Thoracic aorta (tissue), 2 donors: ENCODE measurements at places on chromosomes 6 and 20. TPM values are rescaled to one million over a fixed set of nuclear protein-coding genes. Genes with fewer than 3 reads are reported as not detected.

GRCh38 chr6:2126351-2126750, 119.1 kb downstream of the GMDS start:
- peaks cover 13% of the 10 kb centered on the region for H3K4me1 ChIP-seq
- no peaks in the 10 kb centered on the region for H3K27me3 ChIP-seq
- DNase-seq: no peak
- H3K27ac ChIP-seq: peak overlapping the region; percentile 80
- H3K36me3 ChIP-seq: no peaks in the 10 kb centered on the region
- no peak overlapping the region for H3K4me3 ChIP-seq

DNA sequence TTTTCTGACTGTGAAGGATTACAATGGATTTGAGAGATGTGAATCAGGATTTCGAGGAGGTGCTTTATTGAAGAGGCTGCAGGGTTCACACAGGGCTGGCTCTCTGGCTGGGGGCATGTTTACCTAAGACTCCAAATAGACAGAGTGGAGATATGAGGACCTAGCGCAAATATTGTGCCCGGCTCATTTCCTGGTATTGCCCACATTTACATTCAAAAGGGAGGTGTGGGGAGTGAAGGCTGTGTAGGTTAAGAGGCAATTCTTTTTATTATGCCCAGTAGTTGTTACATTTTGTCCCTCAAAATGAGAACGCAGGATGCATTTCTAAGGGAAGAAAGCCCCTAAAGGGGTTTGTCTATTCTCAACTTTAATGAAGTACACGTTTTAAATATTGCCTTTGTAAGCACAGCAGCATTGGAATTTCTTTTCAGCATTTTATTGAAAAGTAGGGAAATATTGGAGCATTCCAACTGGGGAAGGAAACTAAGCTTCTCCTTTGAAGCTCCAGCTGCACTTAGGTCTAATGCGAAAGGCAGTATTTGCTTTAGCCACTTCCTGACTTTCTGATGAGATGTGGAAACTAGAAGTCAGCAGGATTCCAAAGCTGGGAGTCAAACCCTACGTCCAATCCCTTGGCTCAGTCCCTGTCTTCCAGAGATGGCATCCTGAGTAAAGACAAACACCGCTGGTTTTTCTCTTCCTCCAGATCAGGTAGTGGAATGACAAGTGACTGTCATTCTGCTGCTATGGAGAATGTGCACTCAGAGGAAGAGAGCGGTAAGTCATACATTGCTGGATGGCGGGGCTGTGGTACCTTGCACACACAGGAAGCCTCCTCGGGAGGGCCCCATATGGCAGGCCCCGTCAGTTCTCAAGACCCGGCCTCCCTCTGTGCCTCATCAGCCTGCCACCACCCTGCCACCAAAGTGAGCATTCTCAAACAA, 70.7 kb downstream of the MYB start:
- no peak overlapping the region for H3K27ac ChIP-seq
- no peak for DNase-seq
- no peaks in the 10 kb centered on the region for H3K4me1 ChIP-seq
- H3K4me3 ChIP-seq: no peak overlapping the region
- H3K36me3 ChIP-seq: no peaks in the 10 kb centered on the region

DNA sequence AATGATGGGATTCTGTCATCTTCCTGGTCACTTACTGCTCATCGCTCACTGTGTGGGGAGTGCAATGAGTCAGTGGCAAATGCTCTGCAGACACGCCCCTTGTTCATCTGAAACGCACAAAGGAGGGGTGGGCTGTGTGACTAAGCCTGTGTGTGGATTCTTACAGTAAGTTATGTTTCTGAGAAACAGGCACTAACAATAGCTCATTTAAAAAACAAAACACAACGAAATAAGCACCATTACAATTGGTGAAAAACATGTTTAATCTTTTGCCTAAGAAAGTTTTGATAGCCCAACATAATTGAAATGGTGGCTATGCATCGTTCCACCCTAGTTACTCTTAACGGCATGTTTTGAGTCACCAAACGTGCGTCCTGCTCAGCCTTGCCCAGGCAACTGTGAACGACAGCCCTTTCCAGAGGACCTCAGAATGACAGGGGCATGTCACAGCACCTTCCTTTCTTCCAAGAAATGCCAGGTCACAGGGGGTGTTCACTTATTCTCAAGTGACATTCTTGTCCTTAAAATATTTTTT, 118.4 kb upstream of the SGK1 start:
- H3K36me3 ChIP-seq: no peaks in the 10 kb centered on the region
- no peaks in the 10 kb centered on the region for H3K4me1 ChIP-seq
- H3K4me3 ChIP-seq: peak overlapping the region; percentile 20
- no peaks in the 10 kb centered on the region for H3K27me3 ChIP-seq
- H3K27ac ChIP-seq: peak overlapping the region; percentile 19
- DNase-seq: peak; percentile 21

DNA sequence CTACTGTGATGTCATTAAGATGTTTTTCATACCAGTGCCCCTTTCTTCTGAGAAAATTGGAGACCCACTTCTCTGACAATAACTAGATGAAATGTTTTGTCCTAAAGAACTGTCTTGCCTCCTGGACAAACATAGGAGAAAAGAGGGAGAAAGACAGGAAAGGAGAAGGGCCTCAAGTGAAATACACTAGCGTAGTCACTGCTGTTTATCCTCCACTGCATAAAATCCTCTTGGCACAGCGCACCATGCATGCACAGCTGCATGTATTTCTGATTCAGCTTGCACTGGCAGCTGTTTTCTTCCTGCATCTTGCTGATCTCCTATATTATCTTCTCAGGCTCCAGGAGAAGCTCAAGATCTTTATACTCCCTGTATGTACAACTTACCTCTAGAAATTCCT, 158.0 kb upstream of the BMP5 start:
- H3K36me3 ChIP-seq: no peaks in the 10 kb centered on the region
- H3K27ac ChIP-seq: no peak overlapping the region
- DNase-seq: no peak
- H3K4me3 ChIP-seq: no peak overlapping the region

BPIFB6 gene
- total RNA-seq: not detected

ANKRD6 gene
- total RNA-seq: 91.9 TPM

KCNQ2 gene
- not detected for total RNA-seq

TBPL1 gene
- 6.1 TPM for total RNA-seq
